ENCODE measurements at places on chromosomes 7 and 10.

GRCh38 chr10:131820626-131821025 lies 80.2 kb upstream of the PPP2R2D start:
- no peak for DNase-seq

DNA sequence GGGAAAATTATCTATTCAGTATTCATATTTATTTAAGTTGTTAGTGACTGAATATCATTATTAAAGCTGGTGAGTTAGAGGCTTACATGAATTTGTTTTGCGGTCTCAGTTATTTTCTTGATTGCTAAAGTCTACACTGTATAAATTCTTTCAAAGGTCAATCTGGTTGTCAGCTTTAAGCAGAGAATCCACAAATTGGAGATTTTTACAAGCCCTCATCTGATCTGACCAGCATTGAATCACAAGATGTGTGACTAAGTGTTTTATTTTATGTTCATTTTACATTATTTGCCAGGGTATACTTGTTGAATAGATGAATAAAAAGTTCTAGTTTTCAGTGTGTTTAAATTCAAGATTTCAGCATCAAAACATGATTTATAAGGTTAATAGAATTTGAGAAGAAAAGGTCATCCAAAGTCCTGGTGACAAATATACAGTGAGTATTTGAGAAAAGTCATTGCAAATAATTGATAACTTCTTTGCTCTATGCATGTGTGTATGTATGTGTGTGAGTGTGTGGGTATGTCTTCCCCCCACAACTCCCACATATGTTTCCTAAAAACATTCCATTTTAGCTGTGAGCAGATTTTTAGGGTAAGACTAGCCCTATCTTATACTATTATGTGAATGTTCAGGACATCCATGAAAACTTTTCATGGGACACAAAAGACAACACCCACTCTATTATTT lies 4.4 kb downstream of the SEMA3A start:
- DNase-seq: no peak

GRCh38 chr10:79149662-79150443 lies 81.1 kb downstream of the ZMIZ1 start:
- DNase-seq: no peak

GRCh38 chr10:88528806-88529570 lies 54.1 kb downstream of the RNLS start:
- no peak for DNase-seq

Data from stimulated activated CD4-positive, alpha-beta T cell treated with anti-CD3 and anti-CD28 coated beads, Interleukin-1b, Interleukin-23, amount 100 ng/mL, for 24 hours (primary cell).